Stimulated activated naive CD8-positive, alpha-beta T cell treated with anti-CD3 and anti-CD28 coated beads, Interleukin-15, Interleukin-2, amounts not matched to agents 100 U/mL and 50 U/mL, for 24 hours (primary cell): ENCODE measurements at places on chromosomes 5 and 9.
A peak's percentile ranks its signal among the peaks of the same experiment; 100 is the strongest.

- DNase-seq = no peak
Observed at GRCh38 chr9:115207003-115207836, 89.3 kb upstream of the TNC start.

DNA sequence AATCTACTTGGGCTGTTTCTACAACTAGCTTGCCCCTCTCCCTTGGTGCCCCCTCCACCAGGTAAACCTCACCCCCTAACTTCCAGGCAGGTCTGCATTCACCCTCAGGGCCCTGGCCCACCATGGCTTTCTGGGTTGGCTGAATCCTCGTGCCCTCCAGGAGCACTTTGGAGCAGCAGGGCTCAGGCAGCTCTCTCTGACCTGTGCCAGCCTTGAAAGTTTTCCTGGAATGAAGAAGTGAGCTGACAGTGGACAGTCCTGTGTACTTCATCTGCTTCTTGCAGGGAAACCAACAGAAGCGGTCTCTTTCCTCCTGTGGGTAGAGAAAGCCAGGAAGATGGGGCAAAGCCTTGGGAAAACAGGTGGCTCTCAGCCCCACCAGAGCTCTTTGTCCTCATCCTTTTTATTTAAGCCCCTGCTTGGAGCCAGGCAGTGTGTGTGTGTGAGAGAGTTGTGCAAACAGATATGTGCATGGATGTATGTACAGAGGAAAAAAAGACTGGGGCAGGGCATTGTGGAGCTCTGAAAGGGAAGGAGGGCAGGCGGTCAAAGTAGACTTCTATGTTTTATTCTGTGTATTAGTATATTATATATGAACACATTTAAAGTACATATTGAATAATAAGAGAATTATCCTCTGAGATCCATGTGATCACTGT, 62.3 kb upstream of the SPRY4 start:
- DNase-seq = no peak

DNA sequence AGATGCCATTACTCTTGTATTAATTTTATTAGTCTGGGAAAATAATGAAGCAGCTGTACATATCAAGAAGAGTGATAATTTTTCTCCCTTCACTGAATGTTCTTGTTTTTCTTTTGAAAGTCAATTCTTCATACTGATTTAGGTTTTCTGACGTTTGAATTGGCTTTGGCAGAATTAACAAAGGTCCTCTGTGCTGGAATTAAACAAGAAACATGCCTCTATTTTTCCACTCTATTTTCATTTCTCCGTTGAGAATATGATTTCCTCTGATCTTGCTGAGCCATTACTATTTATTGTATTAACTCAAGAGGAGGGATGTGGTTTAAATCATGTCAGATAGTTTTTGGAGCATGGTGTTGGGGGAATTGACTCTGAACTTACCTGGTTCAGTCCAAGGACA, 42.3 kb downstream of the ANKDD1B start:
- no peak for DNase-seq

- DNase-seq = peak; percentile 4
Observed at GRCh38 chr5:111163000-111163399, 61.2 kb upstream of the CAMK4 start.

DNA sequence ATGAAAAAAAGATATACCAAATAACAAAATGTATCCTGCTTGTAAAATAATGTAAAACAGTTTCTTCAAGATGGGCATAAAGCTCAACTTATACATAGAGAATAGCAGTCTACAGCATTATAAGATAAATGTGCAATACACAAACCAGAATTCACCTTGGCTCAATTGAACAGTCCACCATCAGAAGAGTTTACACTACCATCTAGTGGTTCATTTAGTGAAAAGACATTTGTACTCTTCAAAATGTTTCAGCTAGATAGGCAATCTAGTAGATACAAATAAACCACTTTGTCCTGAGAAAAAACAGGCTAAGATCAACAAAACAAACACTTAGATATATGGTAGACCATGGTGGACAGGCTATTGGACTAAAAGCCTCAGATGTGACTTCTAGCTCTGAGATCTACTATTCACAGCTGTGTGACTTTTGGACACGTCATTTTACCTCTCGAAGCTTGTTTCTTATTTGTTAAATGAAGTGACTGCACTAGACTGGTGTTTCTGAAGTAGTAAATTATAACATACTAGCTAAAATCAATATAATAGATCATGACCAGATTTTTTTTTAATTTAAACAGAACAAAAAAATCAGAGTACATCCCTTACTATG, 22.1 kb upstream of the TPD52L3 start:
- no peak for DNase-seq

DNA sequence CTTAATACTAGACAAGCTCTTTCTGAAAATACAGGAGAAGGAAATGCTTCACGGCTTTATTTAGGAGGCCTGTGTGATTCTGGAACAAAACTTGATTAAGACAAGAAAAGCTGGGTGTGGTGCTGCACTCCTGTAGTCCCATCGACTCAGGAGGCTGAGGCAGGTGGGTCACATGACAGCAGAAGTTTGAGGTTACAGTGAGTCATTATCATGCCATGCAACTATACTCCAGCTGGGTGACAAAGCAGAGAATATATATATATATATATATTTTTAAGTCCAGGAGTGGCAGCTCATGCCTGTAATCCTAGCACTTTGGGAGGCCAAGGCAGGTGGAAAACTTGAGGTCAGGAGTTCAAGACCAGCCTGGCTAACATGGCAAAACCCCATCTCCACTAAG, 33.1 kb upstream of the SPIN1 start:
- DNase-seq = no peak

GRCh38 chr5:64972591-64972990, 203.9 kb downstream of the CWC27 start:
- no peak for DNase-seq

GRCh38 chr5:172544371-172545095, 90.2 kb upstream of the SH3PXD2B start:
- DNase-seq = no peak

DNA sequence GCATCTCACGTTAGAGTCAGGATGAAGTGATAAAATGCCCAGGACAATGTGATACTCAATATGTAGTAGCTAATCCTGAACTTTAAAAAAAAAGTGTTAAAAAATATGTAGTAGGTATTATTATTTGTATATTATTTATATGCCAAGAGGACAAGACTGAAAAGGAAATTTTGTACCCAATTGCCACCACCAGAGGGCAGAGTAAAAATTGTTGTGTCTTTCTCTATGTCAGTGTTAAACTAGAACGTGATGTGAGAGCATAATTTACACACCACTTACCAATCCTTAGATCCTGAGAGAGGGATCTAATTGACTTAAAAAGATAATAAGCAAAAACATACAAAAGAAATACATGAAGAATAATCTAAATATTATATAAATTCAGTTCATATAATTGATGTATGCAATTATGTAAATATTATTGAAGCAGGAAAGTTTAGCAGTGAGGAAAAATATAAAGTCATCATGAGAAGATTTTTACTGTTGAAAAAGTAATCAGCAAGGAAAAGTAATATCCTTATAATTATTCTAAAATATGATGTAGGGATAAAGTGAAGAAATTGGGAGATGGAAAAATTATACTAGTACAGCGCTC, 288.9 kb downstream of the RAB3C start:
- peak; percentile 21 for DNase-seq

- no peak for DNase-seq
Observed at GRCh38 chr9:133526721-133527321, 2.1 kb upstream of the MYMK start.

DNA sequence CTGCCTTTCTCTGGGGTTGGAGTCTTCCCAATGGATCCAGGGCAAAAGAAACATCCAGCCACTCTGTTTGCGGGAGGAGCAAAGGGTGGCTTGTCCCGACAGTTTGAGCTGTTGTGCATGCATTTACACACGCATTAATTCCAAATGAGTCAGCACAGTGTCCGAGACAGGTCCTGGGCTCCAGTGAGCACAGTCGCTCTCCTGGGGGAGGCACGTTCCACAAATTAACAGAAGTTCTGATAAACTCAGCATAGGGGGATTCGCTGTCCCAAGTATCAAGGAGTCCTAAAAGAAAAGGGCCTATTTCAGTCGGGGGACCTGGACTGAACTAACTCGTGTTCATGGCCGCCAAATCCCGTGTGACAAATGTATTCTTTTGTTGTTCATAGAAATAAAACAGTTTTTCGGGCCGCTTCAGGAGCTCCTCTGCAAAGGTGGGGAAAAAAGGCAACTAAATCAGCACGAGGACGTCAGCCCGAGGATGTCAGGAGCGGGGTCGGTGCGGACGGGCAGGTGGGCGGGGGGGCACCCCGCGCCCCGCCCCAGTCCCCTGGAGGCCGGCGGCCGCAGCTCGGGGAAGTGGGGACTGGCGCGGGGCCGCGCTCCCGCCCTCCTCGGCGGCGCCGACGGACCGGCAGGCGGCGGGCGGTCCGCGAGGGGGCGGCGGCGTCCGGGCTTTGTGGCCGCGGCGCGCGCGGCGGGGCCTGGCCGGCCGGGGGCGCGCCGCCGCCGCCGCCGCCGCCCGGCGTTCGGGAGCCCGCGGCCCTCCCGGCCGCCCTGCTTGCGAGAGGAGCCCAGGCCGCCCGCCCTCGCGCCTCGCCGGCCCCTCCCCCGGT, at the start of gene MSANTD3:
Gene MSANTD3, plus strand, starts transcription at position 614 of the 836 bp plus-strand sequence. CDS start 14,796 bp downstream, outside the sequence.
- peak; percentile 63 for DNase-seq

DNA sequence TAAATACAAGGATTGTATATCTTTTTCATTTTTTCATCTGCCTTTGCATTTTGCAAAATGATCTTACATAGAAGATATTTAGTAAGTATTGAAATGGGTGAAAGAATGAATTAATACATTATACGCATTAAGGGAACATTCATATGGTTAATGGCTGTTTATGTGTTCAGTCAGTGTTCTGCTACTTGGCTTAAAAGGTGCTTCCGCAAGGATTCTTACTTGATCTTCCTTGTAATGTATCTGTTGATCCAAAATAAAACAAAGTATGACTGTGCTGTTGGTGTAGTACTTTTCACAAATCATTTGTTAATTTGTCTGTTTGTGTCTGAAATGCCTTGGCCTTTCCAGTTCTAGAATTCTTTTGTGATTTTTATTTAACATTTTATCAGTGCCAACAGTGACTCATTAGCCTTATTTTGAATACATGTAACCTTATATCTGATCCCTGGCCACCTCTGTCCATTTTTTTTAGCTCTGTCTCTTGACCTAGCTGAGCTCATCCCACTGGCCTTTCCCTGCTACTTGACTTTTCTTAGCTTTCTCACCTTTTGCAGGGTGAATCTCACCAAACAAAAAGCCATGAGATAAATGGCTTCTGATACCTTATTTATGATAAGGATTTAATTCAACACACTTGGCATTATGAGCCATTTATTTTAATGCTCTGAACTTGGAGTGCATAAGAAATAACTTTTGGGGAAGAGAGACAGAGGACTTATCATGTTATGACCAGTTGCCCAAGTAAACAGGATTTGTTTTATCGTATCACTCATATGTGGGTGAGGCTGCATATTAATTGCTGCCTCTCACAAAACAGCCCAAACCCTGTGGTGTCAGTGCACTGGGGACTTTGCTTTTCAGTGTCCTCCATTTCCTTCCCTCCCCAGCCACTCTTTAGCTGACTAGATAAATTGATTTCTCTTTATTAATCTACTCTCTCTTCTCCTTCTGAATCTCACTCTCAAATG, 340.3 kb downstream of the KDM4C start:
- DNase-seq = no peak

GRCh38 chr9:28365020-28365640, 791.8 kb upstream of the C9orf72 start:
- DNase-seq = no peak

DNA sequence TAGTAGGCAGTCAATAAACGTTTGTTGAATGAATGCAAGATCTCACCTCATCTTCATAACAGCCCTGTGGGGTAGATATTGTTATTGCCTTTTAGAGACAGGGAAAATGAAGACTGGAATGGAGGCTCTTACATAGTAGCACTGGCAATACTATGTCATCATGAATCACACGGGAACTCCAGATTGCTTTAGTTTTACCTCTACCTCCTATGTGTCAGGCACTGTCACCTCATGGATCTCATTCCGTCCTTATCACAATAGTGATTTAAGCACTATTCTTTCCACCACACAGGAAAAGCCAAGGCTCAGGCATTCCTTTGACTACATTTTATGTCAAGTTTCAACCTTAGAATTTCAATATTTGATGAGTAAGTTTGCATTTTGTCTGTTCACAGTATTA, 2.9 kb upstream of the EPB41L4B start:
- no peak for DNase-seq

GRCh38 chr9:64128572-64128971, 1156.4 kb downstream of the FOXD4L5 start:
- DNase-seq = no peak

DNA sequence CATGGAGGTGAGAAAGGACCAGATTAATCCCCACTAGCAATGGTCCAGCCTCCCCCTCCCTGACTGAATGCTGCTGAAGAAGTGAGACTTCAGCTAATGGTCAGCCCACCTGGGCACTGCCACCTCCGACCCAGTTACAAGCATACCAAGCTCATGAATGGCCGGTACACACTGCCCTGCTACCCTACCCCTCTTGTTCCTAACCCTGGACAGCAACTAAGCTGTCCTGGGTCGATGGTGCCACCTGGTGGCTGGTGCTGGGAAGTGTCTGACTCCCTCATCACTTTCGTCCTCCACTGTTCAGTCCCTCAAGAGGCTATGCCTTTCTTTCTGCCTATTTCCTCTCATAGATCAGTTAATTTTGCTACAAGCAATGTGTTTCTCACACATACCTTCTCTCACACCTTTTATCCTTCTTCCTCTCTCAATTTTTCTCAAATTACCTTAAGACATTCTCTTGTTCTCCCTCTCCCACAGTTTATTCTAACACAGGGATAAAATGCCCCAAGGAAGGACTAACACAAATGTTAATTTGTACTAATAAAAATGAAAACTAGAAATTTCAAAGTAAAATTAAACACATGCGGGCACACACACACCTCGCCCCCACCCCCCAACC, 42.4 kb downstream of the PAX5 start:
- peak; percentile 72 for DNase-seq
